NCI-H526 (cell line): ENCODE measurements at places on chromosomes 12 and 14.

DNA sequence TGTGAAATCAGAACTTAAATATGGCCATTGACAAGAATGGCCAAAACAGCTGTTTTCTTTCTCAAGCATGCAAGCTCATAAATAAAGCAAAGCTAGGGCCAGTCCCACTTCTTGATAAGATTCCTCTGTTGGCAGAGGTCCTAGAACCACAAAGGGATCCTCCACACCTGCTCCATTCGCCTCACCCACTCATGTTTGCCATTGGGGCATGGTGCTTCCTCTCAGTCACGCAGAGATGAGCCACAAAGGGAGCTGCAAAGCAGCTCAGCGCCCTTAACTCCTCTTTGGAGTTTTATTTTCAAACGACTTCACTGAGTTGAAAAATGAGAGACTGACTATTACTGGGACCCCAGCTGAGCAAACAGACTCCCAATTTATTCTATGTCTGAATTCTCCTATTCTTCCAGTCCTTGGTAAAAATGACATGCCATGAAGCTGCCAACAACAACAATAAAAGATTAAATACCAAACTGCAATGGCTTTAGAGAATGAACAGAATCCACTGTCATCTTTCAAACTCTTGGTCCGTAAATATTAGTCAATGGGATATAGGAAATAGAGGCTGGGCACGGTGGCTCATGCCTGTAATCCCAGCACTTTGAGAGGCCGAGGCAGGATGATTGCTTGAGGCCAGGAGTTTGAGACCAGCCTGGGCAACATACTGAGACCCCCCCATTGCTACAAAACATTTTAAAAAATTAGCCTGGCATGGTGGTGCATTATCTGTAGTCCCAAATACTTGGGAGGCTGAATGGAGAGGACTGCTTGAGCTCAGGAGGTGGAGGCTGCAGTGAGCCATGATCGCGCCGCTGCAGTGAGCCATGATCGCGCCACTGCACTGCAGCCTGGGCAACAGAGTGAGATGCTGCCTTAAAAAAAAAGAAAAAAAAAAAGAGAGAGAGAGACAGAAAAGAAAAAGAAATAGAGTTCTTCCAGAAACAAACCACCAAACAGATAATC is 16.4 kb downstream of the MANSC1 start:
- DNase-seq, result no peak

DNA sequence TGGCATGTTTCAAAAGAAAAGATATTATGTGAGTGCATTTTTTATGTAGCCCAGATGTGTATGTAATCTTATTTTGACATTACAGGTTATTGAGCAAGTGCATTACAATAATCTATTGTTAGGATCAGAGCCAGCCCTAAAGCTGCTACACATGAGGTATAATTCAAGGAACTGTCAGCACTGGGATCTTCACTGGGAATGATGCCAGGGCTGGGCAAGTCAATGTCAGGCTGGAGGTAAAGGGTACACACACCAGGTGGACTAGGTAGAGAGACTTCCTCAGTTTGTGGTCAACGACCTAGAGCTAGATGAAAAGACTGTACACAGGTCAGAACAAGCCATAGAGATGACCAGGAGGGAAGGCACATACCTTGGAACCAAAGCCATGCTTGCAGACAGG is 15.4 kb downstream of the TRIM9 start:
- DNase-seq, result no peak

- no peak for DNase-seq
These were observed 19.0 kb upstream of the FOXN3 start for GRCh38 chr14:89435892-89436656.

GRCh38 chr14:88026890-88027289 is 22.0 kb downstream of the GPR65 start:
- no peak for DNase-seq

- DNase-seq, result no peak
These were observed 52.9 kb upstream of the DLK1 start for GRCh38 chr14:100673807-100674154.

DNA sequence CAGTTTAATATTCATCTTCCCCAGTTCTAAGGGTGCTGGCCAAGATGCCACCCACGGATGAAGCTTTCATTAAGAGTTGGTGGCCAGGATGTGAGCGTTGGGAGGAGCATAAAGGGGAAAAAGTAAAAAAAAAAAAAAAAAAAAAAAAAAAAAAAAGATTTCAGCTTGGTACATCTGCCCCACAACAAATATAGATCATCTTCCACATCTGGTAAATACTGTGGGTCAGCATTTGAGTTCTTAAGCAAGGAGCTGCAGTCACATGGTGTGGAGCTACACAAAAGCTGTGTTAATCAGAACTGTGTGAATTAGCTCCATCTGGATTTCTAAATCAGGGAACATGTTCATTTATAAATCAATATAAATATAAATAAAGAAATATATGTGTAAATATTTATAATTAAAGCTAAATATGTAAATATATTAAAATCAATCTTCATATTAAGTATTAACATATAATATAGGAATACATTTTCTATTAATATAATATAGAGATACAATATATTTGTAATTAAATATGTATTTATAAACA is 262.3 kb downstream of the NUAK1 start:
- DNase-seq, result no peak

- DNase-seq, result no peak
These were observed 31.3 kb downstream of the A2M start for GRCh38 chr12:9084417-9084816.

- DNase-seq, result peak; percentile 51
These were observed 508 bp downstream of the HNRNPC start for GRCh38 chr14:21268617-21269251.

GRCh38 chr12:52644078-52644415 is 8.0 kb downstream of the KRT2 start:
- DNase-seq, result no peak

- DNase-seq, result no peak
These were observed 6.1 kb upstream of the BDKRB2 start for GRCh38 chr14:96198430-96199130.

DNA sequence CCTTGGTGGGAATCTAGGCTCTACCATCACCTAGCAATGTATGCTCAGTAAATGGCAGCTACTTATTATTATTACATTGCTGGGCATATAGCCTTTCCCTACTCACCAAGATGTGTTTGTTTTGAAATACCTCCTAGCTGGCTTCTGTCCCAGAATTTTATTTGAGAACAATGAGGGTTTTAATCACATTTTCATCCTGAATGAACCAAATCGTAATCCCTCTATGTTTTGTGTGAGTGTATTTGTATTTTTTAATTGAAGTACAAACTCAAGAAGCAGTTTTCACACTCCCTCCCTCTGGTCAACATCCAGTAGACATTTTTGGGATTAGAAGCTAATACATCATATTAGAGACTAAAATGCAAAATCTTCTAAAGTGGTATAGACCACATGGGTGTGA is 7.6 kb downstream of the SLC7A8 start:
- DNase-seq, result no peak

- no peak for DNase-seq
These were observed 253.7 kb downstream of the SNAPC1 start for GRCh38 chr14:62015945-62016344.

DNA sequence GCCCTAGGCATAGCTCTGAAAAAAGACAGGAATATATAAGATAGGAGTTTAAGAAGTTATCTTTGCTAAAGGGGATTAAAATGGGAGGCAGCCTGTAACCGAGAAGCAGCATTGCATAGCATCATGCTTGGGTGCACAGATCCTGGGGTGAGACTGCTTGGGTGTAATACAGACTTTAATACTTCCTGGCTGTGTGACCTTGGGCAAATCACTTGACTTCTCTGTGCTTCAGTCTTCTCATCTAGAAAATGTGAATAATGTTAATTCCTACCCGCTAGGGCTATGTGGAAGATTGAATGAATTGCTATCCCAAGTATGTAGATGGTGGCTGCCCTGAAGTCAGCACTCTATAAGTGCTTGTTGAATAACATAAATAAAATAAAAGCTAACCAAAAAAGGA is 204.5 kb downstream of the TMEM132C start:
- no peak for DNase-seq

DNA sequence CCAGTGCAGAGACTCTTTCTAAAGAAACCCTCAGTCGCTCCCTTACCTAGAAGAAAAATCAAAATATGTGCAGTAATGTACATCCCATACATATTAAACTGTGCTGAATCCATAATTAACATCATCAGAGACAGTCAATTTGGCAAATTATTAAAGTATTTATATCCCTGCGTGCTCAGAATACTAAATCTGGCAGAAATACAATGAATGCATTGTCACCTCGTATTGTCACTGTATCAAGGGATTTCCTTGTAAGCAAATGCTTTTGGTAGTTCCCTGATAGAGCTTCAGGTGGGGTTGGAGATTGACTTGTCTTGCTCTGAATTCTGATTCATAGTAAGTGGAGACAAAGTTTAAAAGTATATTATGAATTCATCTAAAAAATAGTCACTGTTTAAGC is 319.1 kb downstream of the PPFIA2 start:
- no peak for DNase-seq

DNA sequence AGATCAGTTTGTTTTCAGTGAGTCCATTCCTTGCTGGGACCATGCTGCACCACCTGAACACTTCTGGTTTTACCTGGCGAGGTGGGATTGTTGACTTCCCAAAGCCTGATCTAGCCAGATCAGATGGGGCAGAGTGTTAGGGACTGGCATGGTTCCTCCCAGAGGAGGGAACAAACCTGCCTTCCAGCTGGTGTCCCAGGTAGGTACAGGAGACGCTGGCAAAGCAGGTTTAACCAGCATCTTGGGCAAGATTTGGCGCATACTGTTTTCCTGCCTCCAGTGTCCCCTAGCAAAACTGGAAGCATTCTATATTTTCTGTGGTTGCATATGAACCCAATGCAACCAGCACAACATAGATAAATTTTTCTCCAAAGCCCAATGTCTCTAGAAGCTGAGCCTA is 14.6 kb upstream of the FOS start:
- DNase-seq, result no peak

GRCh38 chr12:51522696-51523095 is 68.3 kb upstream of the SCN8A start:
- no peak for DNase-seq

DNA sequence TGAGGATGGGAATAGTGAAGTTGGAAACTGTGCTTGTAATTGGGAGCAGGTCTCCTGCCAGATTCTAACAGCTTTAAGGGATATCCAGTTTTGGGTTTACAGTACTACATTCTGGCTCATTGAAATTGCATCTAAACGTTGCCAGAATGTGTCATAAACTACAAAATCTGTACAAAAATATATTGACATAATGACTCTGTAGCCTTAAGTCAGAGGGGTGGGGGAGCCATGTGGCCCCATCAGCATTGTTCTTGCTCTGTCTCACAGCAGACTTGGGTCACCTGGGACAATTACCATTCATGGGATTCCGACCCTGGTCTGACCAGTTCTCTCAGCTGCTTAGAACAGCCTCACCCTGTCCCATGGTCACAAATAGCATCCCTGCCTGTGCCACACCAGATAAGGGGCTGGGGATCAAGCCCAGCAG is 43.3 kb upstream of the MED13L start:
- DNase-seq, result no peak

- no peak for DNase-seq
These were observed 86.4 kb upstream of the GPR68 start for GRCh38 chr14:91330856-91331255.

DNA sequence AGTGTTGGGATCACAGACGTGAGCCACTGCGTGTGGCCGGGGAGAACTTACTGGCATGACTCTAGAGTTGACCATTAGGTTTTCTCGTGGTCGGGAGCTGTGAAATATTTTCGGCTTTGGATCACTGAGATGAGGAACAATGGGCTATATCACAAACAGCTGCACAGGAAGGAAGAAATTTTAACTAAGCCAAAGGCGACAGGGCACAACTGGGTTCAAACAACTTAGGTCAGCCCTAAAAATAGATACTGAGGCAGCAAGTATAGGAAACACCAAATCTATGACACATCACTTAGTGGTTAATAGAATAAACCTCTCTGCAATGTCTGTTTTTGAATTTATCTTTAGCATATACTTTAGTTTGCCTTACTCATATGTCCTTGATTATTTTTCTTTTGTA is 162.9 kb downstream of the LRIG3 start:
- DNase-seq, result no peak

GRCh38 chr12:3223601-3224529 is 146.7 kb downstream of the TSPAN9 start:
- DNase-seq, result no peak

DNA sequence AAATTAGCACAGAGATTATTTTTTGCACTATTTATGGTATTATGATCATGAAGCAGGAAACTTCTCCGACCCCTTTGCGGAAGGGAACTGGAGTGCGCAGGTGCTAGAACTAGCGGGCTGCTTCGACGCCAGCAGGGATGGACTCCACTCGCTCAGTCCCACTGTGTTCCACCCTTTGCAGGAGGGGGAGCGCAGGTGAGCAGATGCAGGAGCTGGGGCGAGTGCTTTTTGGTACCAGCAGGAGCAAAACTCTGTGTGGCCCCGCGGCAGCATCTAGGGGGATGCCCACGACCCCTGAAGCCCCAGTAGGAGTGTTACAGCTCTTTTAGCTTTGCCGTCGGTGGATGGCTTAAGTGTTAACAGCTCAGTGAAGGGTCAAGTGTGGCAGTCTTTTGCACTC is 113.9 kb downstream of the TMEM132D start:
- no peak for DNase-seq

DNA sequence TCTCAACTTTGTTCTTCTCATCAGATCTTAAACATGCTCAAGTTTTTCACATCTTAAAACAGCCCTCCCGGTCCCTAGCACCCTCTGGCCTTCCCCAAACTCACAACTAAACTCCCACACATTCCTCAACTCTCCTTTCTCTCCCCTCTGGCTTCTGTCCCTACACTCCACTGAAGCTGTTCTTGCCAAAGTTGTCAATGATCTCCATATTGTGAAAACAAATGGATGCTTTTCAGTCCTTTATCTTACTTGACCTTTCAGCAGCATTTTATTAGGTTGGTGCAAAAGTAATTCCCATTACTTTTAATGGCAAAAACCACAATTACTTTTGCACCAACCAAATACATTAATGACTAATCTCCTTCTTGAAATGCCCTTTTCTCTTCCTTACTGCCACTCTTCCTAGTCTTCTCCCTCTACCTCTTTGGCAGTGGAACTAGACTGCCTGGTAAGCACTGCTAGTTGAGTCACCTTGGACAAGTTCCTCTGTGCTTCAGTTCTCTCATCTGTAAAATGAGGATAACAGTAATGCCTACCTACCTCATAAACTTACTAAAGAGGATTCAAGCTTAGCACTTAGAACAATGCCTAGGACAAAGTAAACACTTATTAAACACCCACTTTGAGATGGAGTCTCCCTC is 16.0 kb downstream of the CERS5 start:
- DNase-seq, result no peak

DNA sequence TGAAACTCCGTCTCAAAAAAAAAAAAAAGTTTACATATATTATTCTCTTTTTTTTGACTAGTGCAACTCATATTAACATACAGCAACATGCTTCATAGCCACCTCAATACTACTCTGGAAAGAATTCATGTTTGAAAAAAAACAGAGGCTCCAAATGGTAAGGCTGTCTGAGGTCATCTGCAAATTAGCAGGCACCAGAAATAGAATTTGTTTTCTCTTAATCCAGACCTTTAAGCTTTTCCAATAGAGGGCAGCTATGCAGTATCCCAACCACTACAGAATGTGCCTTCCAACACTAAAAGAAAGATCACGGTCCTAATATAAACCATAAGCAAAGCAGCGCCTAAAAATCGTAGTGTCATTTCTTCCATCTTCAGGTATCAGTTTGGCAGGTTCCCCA is 12.0 kb downstream of the C2CD5 start:
- DNase-seq, result no peak
